Right forelimb (tissue), 1 donor: ENCODE measurements at places on chromosomes 13 and 19.

GRCh38 chr13:113078902-113079780, 26.4 kb upstream of the F7 start:
- no peak for DNase-seq

DNA sequence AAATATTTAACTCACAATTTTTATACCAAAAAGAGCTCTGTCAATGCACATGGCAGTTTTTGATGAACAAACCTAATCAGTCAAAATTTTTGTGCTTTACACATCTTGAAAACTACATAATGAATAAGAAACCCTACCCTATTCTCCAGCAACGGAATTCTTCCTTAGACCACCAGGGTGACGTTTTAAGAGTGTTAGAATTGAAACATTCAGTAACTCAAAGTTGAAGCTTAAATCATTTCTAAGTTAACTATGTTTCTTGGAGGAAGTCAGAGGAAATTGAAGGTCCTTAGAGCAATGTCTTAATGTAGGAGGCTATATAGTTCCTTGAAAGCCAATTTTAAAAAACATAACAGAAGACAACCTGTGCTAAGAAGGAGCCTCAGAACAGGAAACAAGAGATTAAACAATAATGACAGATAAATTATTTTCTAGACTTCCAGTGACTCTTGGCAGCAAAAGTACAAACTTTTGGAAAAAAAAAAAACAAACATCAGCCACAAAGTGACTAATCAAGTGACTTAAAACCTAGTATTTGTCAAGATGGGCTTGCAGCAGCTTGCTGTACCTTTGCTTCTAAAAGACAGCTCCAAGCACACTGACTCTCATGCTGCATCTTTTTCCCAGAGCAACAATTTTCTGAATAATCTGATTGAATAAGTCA, 6.2 kb downstream of the SPRY2 start:
- DNase-seq, result no peak

DNA sequence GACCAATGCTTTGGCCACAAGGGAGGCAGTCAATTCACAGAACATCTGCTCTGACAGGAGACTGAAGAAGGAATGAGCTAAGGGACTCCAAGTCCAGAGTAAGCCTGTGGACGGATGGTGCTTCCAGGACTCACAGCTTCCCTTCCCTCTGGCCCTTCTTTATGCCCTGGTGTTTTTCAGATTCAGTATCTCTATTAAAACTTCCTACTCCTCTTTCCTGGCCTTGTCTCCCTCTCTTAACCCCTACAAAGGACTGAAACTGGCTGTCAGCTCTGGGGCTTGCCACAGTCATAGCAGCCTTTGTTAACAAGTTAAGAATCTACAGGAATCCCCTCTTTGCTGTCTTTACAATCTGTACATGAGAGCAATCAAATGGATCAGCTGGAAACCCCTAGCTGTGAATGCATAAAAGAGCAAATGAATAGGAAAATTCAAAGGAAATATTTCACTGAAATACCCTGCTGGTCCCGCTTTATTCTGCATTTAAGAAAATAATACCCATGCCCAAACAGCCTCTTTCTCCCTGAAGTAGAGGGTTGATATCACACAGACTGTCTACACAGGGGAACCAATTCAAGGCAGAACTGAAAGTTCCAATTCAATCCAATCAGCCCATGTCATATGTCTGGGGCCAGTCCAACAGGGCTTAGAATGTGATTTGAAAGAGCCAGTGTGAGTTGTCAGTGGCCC, 192.3 kb downstream of the MZT1 start:
- DNase-seq, result no peak

GRCh38 chr13:95684418-95684817, 7.5 kb downstream of the DNAJC3 start:
- DNase-seq, result no peak

- no peak for DNase-seq
These were observed 56.5 kb downstream of the KL start for GRCh38 chr13:33072759-33073158.

GRCh38 chr13:97021241-97021640, 27.0 kb upstream of the OXGR1 start:
- DNase-seq, result no peak

DNA sequence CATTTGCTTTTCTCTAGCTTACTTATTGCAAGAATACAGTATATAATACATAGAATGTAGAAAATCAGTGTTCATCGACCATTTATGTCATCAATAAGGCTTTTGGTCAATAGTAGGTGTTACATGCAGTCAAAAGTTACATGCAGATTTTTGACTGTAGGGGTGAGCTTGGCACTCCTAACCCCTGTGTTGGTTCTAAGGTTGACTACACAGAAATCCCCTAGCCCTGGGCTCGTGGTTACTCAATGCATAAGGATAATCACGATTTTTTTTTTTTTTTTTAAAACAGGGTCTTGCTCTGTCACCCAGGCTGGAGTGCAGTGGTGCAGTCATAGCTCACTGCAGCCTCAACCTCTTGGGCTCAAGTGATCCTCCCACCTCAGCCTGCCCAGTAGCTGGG, 4.0 kb upstream of the NWD1 start:
- DNase-seq, result no peak

DNA sequence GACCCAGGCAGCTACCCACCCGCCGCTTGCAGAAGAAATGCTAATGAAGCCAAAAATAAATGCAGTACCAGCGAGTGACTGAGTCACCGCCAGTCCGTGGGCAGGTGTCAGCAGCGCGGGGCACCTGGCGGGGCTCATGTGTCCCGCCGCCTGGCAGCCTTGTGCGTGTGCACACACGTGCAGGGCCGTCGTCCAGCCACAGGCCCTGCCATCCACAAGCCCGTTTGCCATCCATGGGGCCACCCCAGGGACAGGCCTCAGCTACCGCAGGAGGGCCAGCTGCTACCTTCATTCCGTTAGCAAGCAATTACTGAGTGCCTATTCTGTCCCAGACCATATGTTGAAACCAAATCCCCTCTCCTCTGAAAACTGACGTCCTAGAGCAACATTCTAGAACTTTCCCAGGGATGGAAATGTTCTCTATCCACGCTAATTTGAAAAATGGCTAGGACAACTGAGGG, 20.5 kb downstream of the NCAN start:
- no peak for DNase-seq

GRCh38 chr13:77219401-77219800, 107.5 kb downstream of the MYCBP2 start:
- DNase-seq, result no peak

DNA sequence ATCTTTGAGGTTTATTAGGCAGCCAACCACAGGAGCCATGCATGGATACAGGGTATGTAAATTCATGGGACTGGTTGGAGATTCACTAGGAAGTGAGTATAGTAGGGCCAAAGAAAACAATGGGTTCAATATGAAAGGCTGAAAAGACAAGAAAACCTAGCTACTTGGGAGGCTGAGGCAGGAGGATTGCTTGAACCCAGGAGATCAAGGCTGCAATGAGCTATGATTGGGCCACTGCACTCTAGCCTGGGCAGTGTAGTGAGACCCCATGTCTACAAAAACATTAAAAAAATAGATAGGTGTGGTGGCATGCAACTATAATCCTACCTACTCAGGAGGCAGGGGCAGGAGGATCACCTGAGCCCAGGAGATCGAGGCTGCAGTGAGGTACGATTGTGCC, 10.3 kb upstream of the SLC1A5 start:
- DNase-seq, result no peak

- DNase-seq, result no peak
These were observed 175.1 kb downstream of the ITGBL1 start for GRCh38 chr13:101627556-101627943.

- peak; percentile 40 for DNase-seq
These were observed 30.4 kb downstream of the CEBPG start for GRCh38 chr19:33403973-33404304.

GRCh38 chr13:97262058-97262457, 39.9 kb downstream of the MBNL2 start:
- DNase-seq, result no peak

DNA sequence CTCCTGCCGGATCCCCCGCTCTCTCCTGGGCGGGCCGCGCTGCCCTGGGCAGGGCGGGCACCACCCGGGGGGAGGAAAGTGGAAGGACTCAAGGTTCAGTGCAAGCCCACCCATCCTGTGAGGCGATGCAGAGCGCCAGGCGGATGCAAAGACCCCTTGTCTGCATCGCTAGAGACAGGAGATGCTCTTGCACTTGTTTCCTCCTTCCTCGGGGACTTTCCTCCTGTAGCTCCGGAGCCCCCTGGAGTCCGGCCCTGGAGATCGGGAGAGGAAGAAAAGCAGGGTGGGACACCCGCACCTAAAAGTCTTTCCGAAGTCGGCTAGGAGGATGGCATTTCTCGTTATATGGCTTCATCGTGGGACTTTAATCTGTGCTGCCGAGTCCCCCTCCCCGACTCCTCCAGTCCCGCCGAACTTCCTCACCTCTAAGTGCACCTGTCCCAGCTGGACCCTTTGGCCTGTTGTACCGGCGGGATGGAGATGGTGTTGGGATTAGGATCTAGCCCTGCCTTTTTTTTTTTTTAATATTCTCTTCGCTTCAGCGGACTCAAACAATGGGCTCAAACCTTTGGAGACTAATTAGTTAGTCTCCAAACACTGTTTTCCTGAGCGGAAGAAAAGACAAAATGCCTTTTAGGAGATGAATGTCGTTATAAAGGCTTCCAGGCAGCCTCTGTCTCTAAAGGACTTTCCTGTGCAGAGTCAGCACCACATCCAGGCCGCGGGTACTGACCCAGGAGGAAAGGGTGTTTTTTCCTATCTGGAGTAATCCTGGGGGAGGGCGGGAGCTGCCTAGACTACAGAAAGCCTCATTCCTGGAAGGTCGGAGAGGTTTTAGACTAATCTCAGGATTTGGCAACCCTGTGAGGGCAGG, 725 bp downstream of the FAM124A start:
- peak; percentile 53 for DNase-seq

- no peak for DNase-seq
These were observed 52.0 kb upstream of the TNFRSF19 start for GRCh38 chr13:23518231-23518630.

GRCh38 chr19:2154587-2155075, 3.3 kb upstream of the AP3D1 start:
- no peak for DNase-seq

DNA sequence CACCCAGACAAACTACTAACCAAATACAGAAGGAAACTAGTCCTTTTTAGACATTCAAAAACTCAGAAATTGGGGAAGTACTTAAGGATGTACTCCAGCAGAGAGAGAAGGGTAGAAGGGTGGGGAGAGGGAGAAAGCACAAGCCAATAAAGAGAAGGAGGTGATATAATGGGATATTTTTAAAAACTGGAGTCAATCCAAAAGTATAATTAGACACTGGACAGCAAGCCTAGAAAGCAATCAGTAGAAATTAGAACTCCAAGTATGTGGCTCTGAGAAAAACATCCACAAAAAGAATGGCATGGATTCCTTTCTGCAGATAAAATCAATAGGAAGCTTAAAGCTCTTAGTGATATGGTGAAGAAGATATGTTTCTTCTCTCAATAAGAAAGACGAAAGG, 55.8 kb downstream of the PEPD start:
- DNase-seq, result no peak

- DNase-seq, result no peak
These were observed 141.0 kb downstream of the RAP2A start for GRCh38 chr13:97574926-97575325.

GRCh38 chr13:74892096-74892495, 589.9 kb downstream of the TBC1D4 start:
- no peak for DNase-seq

- peak; percentile 72 for DNase-seq
These were observed 32.2 kb upstream of the IPO5 start for GRCh38 chr13:97921176-97921816.

- DNase-seq, result no peak
These were observed 20.8 kb upstream of the AMER2 start for GRCh38 chr13:25192936-25193335.

DNA sequence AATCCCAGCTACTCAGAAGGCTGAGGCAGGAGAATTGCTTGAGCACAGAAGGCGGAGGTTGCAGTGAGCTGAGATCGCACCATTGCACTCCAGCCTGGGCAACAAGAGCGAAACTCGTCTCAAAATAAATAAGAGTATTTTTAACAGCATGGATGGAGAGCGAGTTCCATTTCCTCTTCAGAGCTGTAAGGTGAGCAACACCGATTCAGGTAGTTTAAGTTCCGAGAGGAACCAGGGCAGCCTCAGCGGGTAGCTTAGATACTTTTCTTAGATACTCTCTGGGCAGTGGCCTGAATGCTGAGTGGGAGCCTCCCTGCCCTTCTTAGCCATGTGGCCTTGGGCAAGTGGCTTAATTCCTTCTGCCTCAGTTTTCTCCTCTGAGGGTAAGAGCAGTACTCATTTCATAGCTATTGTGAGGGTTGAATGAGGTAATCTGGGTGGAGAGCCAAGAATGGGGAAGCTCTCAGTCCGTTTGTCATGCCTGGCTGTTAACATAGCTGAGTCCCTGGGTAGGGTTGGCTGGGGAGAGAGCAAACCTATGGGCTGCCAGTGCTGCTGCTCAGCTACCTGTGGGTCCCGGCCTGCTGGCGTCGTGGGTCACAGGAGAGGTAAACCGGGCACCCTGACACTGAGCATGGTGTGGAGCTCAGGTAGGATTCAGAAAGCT, 4.1 kb downstream of the ATP11A start:
- DNase-seq, result peak; percentile 40

- no peak for DNase-seq
These were observed 146.5 kb downstream of the PCCA start for GRCh38 chr13:100235311-100235901.

- peak; percentile 38 for DNase-seq
These were observed 12.5 kb downstream of the CAPN12 start for GRCh38 chr19:38731654-38732301.

GRCh38 chr19:33769208-33769607, 27.5 kb upstream of the KCTD15 start:
- no peak for DNase-seq

- DNase-seq, result peak; percentile 42
These were observed 859 bp downstream of the ZNF568 start for GRCh38 chr19:36916991-36917390.

DNA sequence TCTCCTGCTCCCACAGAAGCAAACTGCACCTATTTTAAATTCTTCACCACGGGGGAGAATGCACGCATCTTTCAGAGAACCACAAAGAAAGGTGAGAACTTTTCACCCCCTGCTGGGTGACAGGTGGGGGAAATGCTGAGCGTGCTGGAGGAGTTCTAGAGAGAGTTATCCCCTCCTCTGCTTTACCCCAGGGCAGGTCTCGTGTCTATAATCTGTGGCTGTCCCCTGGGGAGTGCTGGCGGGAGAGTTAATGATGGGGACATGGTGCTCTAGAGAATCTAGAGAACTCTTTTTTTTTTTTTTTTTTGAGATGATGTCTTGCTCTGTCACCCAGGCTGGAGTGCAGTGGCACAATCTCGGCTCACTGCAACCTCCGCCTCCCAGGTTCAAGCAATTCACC, 6.8 kb downstream of the CACNG6 start:
- no peak for DNase-seq

GRCh38 chr19:18828786-18829185, 3.0 kb upstream of the UPF1 start:
- DNase-seq, result no peak

- no peak for DNase-seq
These were observed 484.5 kb downstream of the GPC5 start for GRCh38 chr13:91882918-91883317.
